Activated T-cell treated with anti-CD3 and anti-CD28 coated beads, Interleukin-2, amount 50 U/mL, for 72 hours (primary cell): ENCODE measurements at places on chromosomes 1 and 21.
A peak's percentile ranks its signal among the peaks of the same experiment; 100 is the strongest.

DNA sequence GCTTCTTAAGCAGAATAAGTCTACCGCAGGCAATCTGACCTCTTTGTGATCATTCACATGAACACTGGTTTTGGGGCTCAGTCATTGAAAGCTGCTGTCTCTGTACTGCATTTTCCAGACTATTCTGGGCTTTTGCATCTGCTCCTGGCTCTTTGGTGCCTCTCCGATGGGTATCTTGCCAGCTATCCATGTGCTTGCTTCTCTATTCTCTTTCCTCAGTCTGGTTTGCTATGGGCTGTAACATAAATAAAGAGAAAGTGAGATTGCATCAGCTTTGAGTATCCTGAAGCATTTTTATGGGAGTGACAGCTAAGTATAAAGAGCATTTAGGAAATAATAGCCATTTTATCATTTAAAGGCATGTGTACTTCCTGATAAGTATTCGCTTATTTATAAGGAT lies 70.7 kb downstream of the C1orf21 start:
- no peaks in the 10 kb centered on the region for H3K36me3 ChIP-seq
- H3K4me1 ChIP-seq = no peaks in the 10 kb centered on the region
- no peaks in the 10 kb centered on the region for H3K27me3 ChIP-seq

DNA sequence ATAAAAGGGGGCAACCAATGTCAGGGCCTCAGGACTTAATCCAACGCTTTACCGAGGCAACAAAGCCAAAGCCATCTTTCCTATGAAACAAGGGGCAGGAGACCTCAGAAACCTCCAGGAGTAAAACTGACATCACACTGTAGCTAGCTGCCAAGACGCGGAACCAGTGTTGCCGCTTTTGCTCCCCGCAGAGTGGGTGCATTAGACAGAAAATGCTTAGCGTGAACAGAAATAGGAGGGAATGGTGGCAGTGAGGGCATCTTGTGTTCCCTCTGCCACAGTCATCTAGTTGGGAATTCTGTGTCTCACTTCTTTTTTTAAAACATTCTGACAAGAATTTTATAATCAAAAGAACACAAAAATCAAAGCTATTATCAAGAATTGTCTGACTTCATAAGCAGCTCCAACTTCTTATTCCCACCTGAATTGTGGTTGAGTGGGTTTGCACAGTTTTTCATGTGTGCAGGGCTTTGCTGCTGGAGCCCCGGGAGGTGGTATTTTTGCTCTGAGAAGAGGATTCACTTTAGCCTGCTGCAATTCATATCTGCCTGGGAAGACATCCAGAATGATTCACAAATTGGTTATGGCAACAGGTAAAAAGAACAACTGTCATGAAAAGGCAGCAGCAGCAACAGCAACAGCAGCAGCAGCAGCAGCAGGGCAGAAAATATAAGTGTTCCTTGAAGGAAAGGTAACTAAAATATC lies 82.2 kb upstream of the DIRAS3 start:
- H3K4me1 ChIP-seq = no peaks in the 10 kb centered on the region
- no peak for DNase-seq
- no peaks in the 10 kb centered on the region for H3K27me3 ChIP-seq
- H3K4me3 ChIP-seq = no peak overlapping the region
- no peaks in the 10 kb centered on the region for H3K36me3 ChIP-seq

- DNase-seq = no peak
- H3K27me3 ChIP-seq = peaks cover 28% of the 10 kb centered on the region
- peaks cover 16% of the 10 kb centered on the region for H3K4me1 ChIP-seq
- H3K4me3 ChIP-seq = no peak overlapping the region
- no peak overlapping the region for H3K27ac ChIP-seq
Measured at GRCh38 chr1:90561103-90561783, 155.9 kb downstream of the BARHL2 start.

GRCh38 chr1:145995964-145996432 lies 381 bp downstream of the TXNIP start:
- peak overlapping the region; percentile 99 for H3K27ac ChIP-seq
- DNase-seq = no peak
- peak overlapping the region; percentile 100 for H3K4me3 ChIP-seq

GRCh38 chr21:40284409-40284808 lies 417.2 kb downstream of the PCP4 start:
- H3K36me3 ChIP-seq = peaks cover 2% of the 10 kb centered on the region
- no peak for DNase-seq
- no peaks in the 10 kb centered on the region for H3K4me1 ChIP-seq
- H3K27ac ChIP-seq = no peak overlapping the region
- H3K27me3 ChIP-seq = peaks cover 6% of the 10 kb centered on the region

DNA sequence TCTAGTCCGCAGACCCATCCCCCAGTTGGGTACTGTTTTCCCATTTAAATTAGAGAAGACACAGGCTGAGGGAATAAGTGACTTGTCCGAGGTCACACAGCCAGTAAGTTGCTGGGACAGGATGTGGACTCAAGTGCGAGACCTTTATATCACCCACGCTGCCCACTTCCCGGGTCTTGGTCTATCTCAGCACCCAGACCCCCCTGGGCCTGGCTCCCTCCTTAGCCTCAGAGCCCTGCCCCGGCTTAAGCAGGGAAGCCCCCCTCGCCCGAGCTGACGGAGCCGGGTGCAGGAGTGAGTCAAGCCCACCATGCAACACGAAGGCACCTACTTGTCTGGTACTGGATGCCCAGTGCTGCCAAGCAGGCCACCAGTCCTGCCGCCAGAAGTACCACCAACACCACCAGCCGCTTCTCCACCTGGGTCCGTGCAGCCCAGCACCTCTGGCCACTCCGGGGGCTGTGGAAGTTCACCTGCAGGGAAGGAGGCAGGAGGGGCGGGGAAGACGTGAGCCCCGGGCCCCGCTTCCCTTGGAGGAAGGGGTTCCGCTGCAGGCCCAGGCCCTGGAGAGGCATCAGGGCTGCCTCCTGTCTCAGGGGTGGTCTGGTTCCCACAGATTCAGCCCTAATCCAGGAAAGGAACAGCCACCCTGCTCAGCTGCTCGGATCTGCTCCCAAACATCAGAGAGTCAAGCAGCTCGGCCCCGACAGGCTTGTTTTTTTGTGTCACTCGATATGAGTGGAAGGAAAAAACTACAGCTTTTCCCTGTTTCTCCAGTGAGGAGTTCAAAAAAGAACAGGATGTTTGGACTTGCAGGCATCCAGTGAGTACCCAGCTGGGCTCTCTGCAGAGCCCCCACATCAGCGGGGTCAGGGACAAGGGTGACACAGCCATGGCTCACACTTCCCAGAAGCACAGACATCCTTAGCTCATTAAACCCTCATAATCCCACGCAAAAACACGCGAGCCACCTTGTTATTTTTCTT lies 11.1 kb downstream of the ECE1 start:
- peak overlapping the region; percentile 70 for H3K4me3 ChIP-seq
- DNase-seq = no peak
- H3K36me3 ChIP-seq = peaks cover 25% of the 10 kb centered on the region
- H3K27ac ChIP-seq = peak overlapping the region; percentile 86
- no peaks in the 10 kb centered on the region for H3K27me3 ChIP-seq

DNA sequence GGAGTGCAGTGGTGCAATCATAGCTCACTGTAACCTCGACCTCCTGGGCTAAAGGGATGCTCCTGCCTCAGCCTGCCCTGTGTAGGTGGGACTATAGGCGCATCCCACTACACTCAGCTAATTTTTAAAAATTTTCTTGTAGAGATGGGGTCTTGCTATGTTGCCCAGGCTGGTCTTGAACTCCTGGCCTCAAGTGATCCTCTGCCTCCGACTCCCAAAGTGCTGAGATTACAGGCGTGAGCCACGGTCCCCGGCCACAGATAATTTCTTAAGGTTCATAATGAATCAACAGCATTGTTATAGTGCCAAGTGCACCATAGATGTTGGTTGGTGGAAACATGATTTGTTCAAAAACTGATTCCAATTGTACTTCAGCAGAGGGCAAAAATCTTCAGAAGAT lies 42.2 kb upstream of the CNN3 start:
- no peak for DNase-seq
- H3K4me3 ChIP-seq = no peak overlapping the region
- H3K36me3 ChIP-seq = no peaks in the 10 kb centered on the region
- H3K27me3 ChIP-seq = no peaks in the 10 kb centered on the region
- no peak overlapping the region for H3K27ac ChIP-seq

GRCh38 chr1:202135221-202135721 lies 9.3 kb downstream of the ARL8A start:
- no peak overlapping the region for H3K4me3 ChIP-seq
- H3K27me3 ChIP-seq = no peaks in the 10 kb centered on the region
- DNase-seq = peak; percentile 49
- H3K36me3 ChIP-seq = no peaks in the 10 kb centered on the region

- H3K4me3 ChIP-seq = peak overlapping the region; percentile 14
- H3K27me3 ChIP-seq = peaks cover 19% of the 10 kb centered on the region
- H3K36me3 ChIP-seq = no peaks in the 10 kb centered on the region
Measured at GRCh38 chr1:221856228-221857093, 114.6 kb upstream of the DUSP10 start.

- no peak overlapping the region for H3K27ac ChIP-seq
- DNase-seq = no peak
- no peaks in the 10 kb centered on the region for H3K4me1 ChIP-seq
- H3K36me3 ChIP-seq = no peaks in the 10 kb centered on the region
- H3K27me3 ChIP-seq = peaks cover 20% of the 10 kb centered on the region
Measured at GRCh38 chr1:30512914-30513265, 210.5 kb downstream of the MATN1 start.

GRCh38 chr1:66383611-66384010 lies 150.3 kb upstream of the SGIP1 start:
- H3K36me3 ChIP-seq = peaks cover 29% of the 10 kb centered on the region
- no peak overlapping the region for H3K27ac ChIP-seq
- no peak overlapping the region for H3K4me3 ChIP-seq
- no peaks in the 10 kb centered on the region for H3K27me3 ChIP-seq

DNA sequence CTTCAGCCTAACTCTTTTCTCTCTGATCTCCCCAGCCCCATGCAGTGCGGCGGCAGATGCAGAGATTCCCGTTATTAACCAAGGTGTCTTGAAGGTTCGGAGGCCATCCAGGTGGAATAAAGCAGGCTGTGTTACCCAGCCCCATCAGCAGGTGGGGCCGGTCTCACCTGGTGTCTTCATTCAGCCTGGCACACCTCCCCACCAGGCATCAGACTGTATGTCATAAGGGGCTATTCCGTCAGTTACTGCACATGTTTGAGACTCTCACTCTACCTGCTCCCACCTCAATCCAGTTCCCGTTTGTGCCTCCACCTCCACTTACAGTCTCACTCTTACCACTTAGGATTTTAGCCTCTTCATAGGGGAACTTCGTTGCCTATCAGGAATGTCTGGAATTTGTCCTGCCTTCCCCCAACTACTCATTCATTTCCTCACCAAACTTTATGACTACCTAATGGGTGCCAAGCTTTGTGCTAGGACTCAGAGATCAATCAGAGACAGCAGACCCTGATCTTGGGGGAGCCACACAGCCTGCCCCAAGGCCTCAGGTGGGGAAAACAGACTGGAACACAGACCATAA lies 170.2 kb downstream of the PLPP3 start:
- DNase-seq = peak; percentile 4
- no peak overlapping the region for H3K4me3 ChIP-seq
- H3K27me3 ChIP-seq = no peaks in the 10 kb centered on the region
- no peaks in the 10 kb centered on the region for H3K4me1 ChIP-seq

DNA sequence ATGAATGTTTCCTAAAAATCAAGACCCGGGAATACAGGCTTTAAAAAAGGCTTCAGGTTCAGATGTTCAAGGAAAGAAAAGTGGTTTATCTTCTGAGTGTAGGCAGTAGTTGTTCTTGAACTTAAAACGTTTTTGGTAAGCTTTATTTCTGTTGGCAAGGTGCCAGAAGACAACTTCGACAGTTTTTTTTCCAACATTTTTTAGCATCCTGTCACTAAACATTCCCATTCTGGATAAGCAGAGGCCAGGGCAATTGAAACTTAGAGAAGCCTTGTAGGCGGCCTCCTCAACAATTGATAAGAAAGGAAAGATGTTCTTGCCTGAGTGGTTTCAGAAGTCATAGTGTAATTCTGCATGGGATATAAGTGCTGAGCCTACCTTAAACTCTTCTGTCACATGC lies 66.7 kb downstream of the PATJ start:
- H3K27ac ChIP-seq = no peak overlapping the region
- H3K27me3 ChIP-seq = no peaks in the 10 kb centered on the region
